ENCODE measurements at places on chromosomes 3 and 15.
A peak's percentile ranks its signal among the peaks of the same experiment; 100 is the strongest.

DNA sequence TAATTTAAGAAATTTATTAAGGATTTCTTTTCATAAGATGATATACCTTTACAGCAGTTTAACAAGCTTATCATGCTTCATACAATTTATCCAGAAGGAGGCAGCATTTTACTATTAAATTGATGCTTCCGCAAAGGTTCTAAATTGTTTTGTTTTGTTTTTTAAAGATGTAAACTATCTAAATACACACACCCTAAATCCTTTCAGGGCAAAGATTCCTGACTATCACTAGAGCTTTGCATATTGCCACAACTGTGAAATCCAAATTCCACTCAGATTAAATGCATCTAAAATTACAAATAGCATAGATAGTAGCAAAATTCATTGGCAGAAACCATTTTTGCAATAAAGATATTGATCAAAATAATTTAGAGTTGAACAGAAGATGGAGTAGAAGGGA lies 44.5 kb upstream of the CCNL1 start:
- peak; percentile 11 for DNase-seq

- no peak for DNase-seq
These were observed 748.7 kb upstream of the GOLIM4 start for GRCh38 chr3:168844472-168844871.

DNA sequence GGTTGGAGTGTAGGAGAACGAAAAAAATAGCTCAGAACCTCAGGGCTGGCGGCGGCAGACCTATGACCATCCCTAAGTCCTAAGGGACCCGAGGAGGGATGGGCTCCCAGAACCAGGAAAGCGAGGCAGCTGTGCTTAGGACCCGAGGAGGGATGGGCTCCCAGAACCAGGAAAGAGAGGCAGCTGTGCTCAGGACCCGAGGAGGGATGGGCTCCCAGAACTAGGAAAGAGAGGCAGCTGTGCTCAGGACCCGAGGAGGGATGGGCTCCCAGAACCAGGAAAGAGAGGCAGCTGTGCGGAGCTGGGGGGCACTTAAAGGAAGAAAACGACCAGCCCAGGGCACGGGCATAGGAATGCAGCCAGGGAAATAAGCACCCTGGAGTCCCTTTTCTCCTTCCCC lies 125.0 kb upstream of the DLG1 start:
- no peak for DNase-seq

GRCh38 chr15:78338781-78339180 lies 1.4 kb upstream of the CRABP1 start:
- no peak for DNase-seq

DNA sequence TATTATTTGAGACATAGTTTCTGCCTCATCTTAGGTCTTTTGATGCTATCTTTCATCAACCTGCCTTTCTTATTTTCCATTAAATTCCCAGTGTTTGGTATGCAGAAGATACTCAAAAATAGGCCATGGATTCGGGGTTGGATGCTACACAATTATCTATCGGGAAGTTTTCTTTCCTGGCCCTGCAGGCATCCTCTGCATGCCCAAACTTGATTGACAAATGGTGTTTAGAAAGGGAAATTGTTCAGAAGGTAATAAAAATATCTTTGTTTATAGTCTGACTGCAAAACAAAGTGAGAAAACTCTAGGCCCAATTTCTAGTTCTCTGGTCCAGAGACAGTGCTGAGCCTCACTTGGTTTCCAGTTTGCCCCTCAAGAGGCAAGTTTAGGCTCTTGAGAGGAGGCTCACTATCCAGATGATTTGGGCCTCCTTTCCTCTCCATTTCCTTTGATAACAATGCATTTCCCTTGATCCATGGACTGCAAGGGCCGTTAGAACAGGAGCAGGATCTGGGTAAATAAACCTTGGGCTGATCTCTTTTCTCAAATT lies 157.1 kb upstream of the DPH6 start:
- no peak for DNase-seq

GRCh38 chr15:98658831-98659699 lies 10.7 kb downstream of the IGF1R start:
- no peak for DNase-seq

DNA sequence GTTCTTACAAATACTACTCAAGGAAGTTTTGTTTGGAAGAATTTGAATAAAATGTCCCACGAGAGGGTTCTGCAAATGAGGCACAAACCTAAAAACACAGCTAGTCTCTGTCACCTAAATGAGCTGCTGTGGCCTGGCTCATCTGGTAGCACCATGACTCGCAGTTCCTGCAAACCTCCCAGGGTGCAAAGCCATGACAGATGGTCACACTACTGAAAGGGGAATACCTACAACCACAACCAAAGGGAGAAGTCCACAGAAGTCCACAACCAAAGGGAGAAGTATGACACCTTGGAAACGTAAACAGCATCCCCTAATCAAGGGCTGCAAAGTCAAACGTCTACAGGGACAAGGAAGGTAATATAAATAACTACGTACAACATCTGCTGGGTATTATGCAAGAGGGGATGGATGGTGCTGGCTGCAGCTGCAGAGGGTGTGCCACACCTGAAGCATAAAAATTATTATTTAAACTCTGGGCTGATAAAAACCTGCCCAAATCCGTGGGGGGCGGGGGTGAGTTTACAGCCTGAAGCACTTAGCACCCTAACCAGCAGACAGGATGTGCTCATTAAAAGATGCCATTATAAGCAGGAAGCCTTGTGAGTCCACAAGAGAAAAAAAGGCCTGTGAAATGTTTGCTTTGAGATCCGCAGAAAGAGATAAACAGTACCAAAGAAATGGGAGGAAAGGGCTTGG lies 184.0 kb downstream of the MAGI1 start:
- DNase-seq: peak; percentile 52

- no peak for DNase-seq
These were observed 102.8 kb upstream of the GBE1 start for GRCh38 chr3:81864272-81864671.

- DNase-seq: no peak
These were observed 12.1 kb downstream of the USF3 start for GRCh38 chr3:113684271-113684819.

GRCh38 chr3:294096-294495 lies 97.5 kb downstream of the CHL1 start:
- no peak for DNase-seq

DNA sequence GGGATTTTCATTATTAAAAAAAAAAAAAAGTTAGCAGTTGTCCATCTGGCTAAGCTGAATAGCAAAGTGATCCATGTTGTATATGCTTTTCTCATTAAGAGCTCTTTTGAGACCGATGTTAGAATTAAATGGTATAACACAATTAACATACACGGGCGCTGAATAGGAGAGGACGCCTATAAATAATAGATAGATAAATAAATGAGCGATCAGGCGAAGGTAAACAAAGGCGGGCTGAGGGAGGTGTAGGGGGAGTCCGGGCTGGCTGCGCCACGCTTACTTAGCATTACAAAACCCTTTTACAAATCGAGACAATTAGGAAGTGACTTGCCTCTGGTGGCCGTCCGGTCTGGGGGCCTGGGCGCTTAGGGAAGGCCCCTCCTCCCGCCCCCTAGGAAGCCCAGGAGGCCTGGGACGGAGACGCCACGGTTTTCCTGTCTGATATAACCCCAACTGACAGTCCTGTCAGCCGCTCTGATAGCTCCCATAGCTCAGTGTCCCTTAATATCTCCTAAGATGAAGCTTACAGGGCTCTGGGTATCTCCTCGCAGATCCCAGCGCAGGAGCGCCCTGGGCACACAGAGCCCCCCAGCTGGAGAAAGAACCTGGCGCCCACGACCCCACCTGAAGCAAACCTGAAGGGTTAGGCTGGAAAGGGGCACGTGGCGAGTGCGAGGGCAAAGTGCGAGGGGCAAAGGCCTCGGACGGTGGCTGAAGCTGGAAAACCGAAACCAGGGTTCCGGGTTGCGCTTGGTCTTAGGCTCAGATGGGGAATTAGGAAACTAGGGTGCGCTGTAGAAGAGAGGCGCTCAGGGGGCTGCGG lies 3.6 kb downstream of the SOX14 start:
- no peak for DNase-seq

DNA sequence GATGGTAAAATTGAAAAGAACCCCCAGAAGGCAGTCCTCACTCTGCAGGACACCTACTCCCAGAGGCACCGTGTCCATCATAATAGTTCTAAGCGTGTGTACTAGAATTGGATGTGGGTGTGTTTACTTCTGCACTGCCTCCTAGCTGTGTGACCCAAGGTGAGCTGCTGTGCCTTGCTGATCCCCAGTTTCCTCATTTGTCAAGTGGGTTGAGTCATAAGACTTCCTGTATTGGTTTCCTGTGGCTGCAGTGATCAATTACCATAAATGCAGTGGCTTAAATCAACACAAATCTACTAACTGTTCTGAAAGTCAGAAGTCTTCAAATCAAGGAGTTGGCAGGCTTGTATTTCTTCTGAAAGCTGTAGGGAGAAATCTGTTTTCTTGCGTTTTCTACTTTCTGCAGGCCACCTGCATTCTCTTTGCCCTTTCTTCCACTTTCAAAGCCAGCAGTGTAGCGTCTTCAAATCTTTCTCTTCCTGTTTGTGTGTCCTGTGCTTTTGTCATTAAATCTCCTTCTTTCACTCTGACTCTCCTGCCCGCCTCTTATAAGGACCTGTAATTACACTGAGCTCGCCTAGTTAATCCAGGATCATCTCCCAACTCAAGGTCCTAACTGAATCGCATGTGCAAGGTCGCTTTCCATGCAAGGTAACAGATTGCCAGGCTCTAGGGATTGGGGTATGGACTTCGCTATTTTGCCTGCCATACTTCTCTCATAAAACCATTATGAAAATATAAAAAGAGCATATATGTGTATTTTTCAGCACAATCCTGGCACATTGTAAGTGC lies 59.0 kb downstream of the RORA start:
- DNase-seq: no peak

DNA sequence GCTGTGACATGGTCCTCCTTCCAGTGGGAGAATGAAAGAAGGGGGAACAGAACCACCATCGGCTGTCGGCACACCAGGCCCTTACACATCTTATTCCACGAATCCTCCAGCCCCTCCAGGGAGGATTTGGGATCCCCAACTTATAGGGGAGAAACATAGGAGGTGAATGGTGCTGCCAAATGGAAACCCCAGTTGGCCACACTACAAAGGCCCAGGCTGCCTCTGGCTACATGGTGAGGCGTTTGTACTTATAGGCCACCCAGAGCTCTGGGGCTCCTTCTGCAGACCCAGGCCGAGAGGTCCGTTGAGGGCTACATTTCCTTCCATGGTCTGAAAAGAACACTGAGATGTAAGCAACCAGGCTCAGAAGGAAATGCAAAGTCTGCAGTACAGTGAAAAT lies 12.0 kb downstream of the AMOTL2 start:
- DNase-seq: no peak

DNA sequence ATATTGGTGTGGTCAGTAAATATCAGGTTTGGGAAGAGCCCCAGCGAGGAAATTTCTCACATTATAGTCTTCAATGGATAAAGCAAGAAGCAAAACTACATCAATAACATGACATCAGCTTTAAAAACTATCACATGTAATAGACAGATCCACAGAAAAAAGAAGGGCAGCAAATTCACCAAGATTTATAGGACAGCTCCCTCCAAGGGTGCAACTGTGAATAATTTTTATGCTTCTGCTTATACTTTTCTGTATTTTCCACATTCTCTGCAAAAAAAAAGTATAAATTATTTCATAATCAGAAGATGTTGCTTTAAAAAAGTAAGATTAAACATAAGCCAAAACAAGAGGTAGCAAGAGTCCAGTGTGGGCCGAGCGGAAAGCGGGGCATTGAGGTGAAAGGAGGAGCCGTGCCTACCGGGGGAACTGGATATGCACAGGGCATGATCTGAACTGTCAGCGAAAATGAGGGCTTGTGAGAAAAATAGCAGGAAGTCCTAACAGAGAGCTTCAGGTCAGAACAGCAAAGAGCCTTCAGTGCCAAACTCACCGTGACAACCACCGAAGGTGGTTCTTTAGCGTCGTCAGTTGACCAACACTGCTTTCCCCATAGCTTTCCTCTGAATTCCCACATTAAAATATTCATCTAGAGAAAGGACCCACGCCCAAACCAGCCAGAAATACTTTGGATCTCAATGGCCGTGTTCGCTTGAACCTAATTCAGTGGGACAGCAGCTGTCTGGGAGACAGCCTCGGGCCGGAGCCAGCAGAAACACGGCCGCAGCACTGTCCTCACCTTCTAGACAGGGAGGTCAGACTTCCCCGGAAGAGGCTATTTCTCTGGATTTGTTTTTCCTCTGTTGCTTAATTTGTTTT lies 59.8 kb downstream of the FAM174B start:
- DNase-seq: no peak

DNA sequence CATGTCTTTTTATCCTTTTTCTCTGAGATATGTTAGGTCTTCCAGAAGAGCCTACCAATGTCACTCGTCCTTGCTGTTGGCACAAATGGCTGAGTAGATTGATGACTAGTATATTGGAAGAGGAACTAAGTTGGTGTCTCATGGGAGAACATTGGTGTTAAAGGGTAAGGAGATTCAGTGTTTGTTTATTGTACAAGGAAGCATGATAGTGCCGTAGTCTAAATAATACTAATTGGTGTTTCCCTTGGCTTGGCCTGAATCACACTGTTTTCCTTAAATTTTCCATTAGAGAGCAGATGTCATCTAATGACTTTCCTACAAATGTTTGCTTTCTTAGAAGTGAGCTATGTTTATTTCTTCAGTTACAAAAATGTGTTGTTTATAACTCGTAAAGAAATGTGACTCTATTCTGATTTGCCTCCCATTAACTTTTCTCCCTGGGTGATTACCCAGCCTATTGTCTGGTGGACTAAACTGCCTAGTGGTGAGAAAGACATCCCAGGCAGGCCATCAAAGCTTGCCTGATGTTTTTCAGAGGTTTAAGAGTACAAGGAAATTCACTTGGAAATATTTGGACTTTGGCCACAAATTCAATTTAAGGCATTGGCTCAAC lies 28.7 kb downstream of the ADAMTSL3 start:
- DNase-seq: no peak

DNA sequence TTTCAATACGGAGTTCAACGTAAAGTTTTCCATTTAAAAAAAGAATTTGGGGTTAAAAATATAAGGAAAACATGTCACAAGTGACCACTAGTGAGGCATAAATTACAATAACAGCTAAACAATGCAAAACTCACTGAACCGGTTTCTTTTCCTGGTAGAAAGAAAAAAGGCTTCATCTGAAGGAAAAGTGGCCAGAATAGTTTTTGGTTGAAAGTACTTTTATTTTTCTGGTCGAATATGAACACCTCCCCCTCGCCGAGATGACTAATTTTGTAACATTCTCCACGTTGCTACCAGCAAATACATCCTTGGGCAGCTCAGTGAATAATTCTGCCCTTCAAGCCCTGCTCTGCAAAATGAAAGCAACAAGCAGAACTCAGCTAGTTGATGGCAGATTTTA lies 3.9 kb upstream of the SRGAP3 start:
- no peak for DNase-seq

DNA sequence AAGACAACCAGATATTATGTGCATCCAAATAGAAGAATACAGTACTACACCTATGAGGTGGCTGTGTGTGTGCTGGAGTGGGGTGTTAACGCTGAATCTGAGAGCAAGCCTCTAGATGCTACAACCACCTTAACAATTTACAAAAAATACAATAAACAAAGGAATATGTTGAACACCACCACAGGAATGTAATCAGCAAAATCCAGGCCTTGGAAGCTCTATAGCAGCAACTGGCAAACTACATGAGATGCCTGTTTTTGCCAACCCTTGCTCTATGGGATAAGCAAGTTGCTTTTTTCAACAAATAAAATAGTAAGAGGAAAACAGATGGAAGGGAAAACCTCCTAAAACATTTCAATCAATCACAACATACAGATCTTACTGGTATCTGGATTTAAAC lies 23.9 kb downstream of the SLTM start:
- DNase-seq: no peak

Data from NCI-H1105 (cell line).